AG09309 (cell line): ENCODE measurements at places on chromosomes 7 and 10.
A peak's percentile ranks its signal among the peaks of the same experiment; 100 is the strongest.

GRCh38 chr7:128221929-128222403 is 19.1 kb upstream of the LEP start:
- peak; percentile 13 for DNase-seq

DNA sequence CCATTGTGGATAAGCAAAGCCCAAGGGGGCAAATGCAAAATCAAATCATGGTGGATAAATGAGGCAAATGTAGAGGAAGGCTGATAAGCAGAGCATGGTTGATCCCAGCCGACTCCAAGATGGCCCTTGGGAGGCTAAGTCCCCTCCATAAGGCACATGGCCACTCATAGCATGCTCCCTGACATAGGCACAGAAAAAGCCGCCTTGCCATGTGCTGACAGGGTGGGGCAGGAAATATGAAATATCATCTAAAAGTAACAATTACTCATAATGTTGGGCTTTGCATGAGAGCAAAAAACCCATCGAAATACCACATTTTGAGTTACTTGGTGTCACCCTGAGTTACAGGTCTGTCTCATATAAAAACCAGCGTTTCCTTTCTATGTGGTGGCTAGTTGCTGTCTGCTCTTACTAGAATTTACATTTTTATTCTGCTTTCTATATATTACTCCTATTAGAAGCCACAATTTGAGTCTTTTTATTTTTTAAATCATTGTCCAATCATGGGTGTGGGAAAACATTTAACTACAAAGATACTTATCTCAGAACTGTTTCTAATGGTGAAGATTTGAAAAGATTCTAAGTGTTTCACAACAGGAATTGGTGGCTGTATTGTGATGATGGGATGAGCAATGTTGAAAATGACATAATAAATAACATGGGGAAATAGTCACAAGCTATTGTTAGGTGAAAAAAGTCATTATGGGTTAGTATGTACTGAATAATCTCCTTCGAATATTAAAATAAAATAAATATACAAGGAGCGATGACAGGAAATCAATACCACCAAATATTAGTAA is 102.7 kb downstream of the CUBN start:
- DNase-seq: no peak

GRCh38 chr7:143505838-143506237 is 28.2 kb downstream of the TAS2R41 start:
- no peak for DNase-seq

DNA sequence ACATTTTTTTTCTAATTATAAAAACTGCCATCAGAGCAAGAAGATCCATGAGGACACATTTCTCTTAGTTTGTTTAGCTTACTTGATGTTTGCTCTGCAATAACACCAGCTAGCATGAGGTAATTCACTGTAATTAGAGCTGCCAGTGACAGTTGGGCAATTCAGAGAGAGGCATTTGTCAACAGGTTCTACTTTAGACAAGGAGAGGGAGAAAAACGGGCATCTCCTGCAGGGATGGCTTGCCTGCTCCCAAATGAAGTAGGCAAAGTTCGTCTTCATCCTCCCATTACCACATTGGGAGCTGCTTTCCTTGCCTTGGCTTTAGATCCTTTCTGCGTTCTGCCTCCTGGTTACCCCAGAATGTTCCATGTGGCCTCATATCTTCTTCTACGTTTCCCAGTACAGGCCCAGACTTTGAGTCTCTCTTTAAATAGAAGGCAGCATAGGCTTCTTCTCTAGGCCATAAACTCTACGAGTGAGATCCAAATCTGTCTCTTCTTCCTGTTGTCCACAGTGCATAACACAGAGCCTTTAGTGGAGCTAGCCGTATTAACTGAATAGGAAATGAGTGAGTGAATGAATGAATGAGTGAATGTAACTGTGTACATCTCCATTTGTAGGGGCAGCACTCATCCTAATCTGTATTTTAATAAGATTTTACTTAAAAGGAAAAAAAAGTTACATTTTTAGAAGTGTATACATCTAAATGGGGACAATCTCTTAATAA is 21.2 kb downstream of the ASB15 start:
- no peak for DNase-seq

DNA sequence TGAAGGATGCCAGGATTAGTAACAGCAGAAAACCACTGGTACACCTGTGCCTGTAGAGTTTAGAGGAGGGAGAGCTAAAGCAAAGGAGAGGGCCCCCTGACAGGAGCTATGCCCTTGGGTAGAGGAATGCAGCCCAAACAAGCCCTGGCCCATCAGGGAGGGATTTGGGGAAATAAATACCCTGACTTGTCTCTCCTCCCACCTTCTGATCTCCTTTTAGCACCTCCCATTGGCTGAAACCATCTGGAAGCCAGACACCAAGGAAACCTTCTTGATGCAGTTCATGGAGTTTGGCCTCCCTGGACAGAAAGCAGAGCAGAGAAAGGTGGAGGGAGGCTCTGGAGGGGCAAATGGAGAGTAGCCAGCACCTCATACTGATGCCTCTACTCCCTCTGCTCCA is 45.3 kb downstream of the ADRA2A start:
- DNase-seq: no peak

DNA sequence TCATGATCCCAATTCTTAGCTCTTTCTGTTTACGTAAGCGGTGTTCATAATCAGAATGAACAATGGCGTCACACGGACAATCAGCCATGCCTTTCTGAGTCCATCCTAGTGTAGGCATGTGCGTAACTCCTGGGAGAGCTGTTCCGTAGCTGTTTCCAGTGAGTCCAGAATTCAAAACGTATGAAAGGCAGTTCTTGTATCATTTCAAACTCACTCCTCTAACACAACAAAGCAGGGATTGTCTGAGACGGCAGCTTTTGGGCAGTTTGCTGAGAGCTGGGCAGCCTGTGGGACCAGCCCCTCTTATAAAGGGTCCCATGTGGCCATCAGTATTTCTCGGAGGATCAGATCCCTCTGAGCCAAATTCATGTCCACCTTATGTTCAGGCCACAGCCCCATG is 43.4 kb downstream of the PSPH start:
- no peak for DNase-seq

- DNase-seq: no peak
Observed at GRCh38 chr10:127534496-127534895, 14.6 kb upstream of the NPS start.

DNA sequence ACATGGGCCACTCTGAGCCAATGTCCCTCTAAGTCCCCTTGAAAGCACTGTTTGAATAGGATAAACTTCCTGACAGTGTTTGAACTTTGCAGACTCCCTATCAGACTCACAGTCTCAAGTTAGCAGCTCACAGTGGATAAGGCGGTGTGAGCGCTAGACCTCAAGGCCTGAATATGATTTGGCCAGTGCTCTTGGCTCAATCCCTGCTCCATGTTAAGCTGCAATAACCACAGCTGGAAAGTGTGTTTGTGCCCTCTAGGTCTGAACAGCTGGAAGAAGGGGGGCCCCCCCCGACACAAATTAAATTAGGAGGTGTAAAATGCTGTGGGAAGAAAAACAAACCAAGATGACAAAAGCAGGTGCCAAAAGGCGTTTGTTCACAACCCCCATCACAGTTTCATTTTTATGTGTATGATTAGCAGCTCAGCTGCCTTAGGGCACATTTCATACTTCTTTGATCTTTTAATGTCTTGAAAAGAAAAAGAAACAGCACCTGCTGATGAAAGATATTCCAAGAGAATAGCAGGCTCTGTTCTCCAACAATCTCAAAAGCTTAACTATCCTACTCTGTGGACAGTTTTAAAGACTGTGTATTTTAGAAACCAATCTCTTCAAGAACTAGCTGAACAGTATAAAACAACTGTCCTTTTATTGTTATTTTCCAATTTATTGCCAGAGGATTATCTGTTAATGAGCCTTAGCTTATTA is 167.6 kb downstream of the SNX13 start:
- no peak for DNase-seq

GRCh38 chr10:33938001-33938400 is 603.5 kb upstream of the NRP1 start:
- no peak for DNase-seq

DNA sequence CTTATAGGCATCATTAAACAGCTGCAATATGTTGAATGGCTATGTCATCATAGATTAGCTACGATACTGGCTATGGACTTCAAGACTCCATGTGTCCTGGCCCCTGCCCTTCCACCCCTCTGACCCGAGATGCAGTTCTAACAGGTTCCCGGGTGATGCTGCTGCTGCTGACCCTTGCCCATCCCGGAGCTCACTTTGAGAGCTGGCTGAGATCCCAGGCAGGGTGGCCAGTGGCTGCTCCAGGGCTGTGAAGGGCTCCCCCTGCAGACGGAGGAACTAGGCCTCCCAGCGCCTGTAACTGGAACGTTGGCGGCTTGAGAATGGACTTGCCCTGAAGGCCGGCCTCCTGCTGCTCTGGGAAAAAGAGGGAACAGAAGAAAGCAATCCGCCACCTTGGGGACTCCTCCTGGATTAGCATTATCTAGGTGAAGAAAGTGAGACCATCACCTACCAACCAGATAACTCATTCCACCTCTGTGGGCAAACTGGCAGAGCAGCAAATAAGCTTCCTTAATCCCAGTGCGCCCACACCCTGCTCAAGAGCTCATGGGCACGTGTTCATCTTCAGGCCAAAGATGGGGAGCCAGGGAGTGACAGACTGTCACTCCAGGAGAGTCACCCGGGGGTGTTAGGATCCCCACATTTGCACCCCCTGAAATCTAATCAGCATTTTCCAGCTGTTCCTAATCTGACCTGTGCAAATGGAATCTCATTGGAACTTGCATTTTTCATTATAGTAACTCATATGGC is 56.8 kb downstream of the PARP12 start:
- DNase-seq: no peak

GRCh38 chr10:120819366-120819765 is 31.8 kb upstream of the WDR11 start:
- no peak for DNase-seq

- DNase-seq: no peak
Observed at GRCh38 chr7:20128001-20128400, 89.2 kb downstream of the MACC1 start.

GRCh38 chr10:47357911-47358310 is 9.7 kb downstream of the RBP3 start:
- no peak for DNase-seq

- no peak for DNase-seq
Observed at GRCh38 chr10:3229815-3230214, 57.2 kb upstream of the PITRM1 start.

GRCh38 chr10:126909147-126909546 is 3.9 kb downstream of the DOCK1 start:
- DNase-seq: no peak

GRCh38 chr7:101171442-101171837 is 6.1 kb upstream of the VGF start:
- no peak for DNase-seq

DNA sequence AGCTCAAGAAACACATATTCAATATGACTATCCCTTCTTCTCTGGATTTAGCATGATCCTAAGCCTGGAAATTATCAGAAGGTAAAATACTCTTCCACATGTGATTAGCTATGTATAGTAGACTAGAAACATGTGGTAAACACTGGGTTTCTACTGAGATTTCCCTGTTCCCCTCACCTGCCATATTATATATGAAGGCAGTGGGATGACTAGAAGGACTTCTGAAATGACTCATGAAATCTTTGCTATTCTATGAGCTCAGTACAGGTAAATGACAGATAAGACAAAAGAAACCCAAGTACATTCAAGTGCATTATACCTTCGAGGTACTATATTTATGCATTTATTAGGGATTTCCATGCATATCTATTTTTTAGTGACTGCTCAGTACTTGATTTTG is 152.9 kb downstream of the DNAJB9 start:
- DNase-seq: no peak

DNA sequence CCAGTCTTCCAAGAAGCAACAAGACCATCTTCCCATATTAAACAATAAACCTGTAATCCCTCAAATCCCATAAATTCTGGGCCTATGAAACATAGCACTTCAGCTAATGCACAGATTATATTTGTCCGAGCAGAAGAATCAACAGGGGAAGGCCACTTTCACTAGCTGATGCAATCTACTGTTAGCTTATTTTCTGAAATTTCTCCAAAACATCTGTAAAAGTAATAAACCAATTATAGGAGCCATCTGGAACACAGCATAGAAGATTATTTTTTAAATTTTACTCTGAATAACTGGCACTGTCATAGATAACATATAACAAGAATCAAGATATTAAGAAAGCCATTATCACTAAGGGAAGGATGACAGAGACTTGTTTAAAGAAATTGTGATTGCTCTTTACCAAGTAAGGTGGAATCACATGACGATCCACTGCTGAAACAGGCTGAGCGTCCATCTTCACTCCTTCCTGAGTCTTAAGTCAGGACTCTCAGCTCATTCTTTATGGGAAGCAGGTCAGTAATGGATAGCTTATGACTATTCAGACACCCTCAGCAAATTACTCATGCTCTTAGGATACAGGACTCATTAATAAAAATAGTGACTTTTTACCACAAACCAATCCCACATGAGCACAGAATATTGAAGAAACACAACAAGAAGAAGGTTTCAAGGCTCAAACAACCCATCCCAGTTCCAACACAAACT is 719.5 kb downstream of the XPNPEP1 start:
- no peak for DNase-seq

- no peak for DNase-seq
Observed at GRCh38 chr7:21616796-21617436, 74.1 kb downstream of the DNAH11 start.

DNA sequence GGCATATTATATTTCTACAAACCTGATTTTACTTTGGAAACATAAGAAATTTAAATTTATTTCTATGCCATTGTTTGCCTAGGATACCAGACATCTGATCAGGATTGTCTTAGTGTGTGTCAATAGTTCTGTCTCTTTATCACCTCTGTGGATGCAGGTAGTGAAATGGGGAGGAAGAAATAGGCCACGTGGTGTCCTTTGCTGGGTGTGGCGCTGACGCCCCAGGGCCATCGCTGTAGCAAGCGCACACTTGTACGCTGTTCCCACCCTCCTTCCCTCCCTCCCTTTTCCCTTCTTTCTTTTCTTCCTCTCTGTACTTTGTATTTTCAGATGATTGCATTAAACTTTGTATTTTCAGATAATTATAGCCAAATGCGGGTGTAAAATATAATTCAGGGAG is 5.0 kb downstream of the DOCK1 start:
- no peak for DNase-seq

DNA sequence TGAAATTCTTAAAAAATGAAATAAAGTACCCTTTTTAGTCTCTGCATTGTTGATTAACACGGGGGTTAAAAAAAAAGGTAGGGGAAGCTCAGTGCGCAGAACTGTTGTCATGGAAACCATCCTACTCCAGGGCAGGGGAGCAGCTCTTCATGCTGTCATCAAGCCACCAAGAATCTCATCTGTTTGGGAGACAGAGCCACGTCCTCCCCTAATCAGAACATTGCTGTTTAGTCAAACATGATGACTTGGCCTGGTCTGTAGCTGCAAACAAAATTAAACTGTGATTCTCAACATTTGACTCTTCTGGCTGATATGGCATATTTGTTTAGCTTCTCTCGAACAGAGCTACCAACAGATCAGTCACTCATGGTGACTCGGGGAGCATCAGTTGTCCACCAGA is 254.4 kb upstream of the KLF14 start:
- no peak for DNase-seq

- DNase-seq: no peak
Observed at GRCh38 chr7:45132708-45133320, 21.3 kb upstream of the TBRG4 start.

DNA sequence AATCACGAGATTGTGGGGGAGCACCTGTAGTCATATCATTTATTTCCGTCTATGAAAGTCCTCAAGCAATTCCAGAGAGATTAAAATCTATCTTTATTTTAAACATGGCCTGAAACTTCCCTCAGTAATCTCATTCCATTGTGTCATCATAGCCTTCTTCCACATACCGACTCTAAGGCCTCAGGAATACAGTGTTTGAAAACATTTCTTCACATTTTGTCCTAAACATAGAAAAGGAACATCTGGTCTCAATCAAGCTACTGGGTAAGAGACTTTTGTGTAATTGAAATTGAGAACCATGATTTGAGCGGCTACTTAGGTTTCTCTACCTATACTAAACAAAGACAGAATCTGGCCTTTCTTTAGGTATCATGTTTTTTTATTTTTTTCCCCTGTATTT is 78.0 kb upstream of the ELMO1 start:
- DNase-seq: no peak
